Stimulated activated CD8-positive, alpha-beta memory T cell treated with anti-CD3 and anti-CD28 coated beads, Interleukin-2, amount 100 ng/mL, for 48 hours (primary cell): ENCODE measurements at places on chromosomes 3 and 15.

- DNase-seq: no peak
Measured at GRCh38 chr15:73582851-73583379, 50.3 kb downstream of the NPTN start.

GRCh38 chr3:13259831-13260230 lies 160.3 kb downstream of the NUP210 start:
- DNase-seq: no peak

GRCh38 chr3:133857767-133858166 lies 37.9 kb downstream of the RAB6B start:
- no peak for DNase-seq

DNA sequence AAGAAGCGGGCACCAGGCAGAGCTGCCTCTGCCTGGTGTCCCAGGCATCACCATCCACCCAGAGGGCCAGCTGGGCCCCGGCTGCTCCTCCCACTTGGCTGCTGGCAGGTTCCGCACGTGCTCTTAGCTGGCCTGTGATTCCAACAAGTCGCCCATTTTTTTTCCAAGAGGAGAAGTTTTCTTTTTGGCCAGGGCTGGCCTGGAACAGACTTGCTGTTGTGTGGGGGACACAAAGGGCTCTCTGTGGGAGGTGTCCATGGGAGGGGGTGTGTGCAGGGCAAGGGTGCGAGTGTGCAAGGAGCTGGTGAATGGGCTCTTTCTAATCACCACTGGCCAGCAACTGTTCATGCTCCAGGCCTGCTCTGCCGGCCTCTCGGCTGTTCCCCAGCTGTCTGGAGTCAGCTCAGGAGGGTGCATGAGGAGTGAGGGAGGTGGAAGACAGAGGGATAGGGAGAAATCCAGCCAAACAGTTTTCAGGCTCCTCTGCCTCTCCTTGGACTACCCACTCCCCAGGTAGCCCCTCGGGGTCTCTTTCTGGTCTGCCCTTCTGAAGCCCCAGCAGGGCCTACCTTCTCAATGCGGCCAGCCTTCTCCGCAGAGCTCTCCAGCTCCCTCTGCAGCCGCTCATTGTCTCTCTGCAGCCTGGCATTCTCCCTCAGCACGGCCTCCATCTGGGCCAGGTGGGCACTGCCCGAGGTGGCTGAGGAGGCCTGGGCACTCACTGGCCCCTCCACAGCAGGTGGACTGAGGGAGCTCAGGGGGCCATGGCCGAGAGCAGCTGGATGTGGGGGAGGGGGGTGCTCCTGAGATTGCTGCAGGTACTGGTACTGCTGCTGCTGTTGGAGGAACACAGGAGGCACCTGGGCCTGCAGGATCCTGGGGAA lies 7.1 kb downstream of the AMOTL2 start:
- no peak for DNase-seq

DNA sequence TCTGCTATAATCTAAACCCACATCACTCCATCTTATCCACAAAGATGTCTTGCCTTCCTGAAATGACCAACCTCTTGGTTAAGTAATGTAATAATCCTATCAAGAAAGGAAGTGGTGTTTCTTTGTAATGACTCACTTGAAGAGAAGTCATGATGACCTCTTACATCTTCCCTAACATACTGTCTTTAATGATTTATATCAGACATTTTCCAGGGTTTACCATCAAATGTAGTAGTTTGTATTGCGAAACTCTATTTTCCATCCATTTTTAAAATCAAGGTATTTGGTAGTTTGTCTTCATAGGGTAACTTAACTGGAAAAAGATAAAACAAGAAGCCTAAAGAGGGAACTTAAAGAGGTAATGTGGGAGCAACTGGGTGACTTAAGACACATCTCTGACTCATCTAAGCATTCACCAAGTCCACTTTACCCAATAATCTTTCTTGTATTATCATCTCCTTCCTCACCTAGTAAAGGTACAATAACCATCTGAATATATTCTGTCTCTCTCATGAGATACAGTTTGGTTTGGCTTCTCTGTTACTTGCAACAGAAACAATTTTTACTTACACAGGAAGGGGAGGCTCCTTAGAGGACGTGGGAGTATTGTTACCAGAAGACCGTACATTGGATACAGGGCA lies 5.7 kb upstream of the MAPK6 start:
- no peak for DNase-seq

- DNase-seq: no peak
Measured at GRCh38 chr3:150059729-150060128, 89.0 kb upstream of the PFN2 start.

DNA sequence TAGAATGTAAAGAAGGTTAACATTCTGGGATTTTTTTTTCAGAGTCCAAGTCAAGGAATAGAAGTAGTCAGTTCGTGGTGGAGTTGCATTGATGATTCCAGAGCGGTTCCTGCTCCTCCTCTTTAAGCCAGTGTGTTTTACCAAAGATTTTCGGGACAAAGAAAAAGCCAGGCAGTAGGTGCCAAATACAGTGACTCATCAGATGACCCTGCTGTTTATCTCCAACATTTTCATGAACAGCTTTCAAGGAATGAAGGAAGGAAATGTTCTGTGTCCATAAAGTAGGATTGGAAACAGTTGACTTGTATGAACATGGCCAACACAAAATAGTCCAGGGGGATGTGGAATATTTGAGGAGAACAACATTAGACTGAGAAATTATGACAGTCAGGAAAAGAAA lies 142.4 kb upstream of the TMC3 start:
- DNase-seq: no peak

DNA sequence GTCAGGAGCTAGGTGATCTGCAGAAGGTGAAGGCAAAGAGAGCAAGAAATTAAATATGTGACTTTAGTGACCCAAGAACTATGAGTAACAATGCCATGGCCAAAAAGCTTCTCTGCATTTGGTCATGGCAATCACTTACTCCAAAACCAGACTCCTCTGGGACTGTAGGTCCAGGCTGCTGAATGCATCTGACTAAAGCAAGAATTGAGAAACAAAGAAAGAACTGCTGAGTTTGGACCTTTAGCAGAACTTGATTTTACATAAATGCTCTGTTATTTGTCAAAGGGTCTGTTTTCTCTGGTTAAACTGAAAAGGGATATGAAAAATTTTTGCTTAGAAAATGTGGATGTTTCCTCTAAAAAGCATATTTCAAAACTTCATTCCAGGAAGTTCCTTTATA lies 1102.2 kb downstream of the IGSF11 start:
- no peak for DNase-seq
